ENCODE measurements at places on chromosomes 5 and 9. TPM values are rescaled to one million over a fixed set of nuclear protein-coding genes. Genes with fewer than 3 reads are reported as not detected.

- DNase-seq: no peak
Measured at GRCh38 chr9:23638837-23639426, 187.1 kb downstream of the ELAVL2 start.

DNA sequence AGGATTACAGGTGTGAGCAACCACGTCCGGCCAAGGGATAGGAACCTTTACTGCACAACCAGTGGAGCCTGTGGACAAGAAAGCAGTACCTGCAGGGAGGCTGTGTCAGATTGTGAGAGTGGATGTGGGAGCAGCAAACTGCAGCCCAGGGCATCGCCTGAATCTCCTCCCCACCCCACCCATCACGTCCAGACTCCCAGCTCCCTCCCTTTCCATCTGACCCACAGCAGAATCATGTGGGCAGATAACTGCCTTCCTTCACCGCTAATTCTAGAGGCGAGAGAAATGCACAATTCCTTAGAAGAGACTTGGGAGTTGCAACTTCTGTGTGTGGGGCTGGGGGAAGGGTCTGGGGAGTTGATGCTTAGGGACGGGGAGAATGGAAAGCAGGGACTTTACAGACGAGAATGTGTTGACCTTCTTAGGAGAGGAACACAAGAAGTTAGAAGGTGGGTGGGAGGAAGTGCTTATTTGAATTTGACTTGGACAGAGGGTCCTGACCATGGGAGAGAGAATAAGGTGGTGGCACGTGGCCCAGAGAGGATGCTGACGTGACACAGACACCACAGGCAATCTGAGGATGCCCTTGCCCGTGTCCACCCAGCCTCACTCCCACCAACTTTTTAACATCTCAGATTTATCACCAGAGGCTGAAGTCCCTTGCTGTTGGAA is 4.5 kb upstream of the LCP2 start:
- no peak for DNase-seq

DNA sequence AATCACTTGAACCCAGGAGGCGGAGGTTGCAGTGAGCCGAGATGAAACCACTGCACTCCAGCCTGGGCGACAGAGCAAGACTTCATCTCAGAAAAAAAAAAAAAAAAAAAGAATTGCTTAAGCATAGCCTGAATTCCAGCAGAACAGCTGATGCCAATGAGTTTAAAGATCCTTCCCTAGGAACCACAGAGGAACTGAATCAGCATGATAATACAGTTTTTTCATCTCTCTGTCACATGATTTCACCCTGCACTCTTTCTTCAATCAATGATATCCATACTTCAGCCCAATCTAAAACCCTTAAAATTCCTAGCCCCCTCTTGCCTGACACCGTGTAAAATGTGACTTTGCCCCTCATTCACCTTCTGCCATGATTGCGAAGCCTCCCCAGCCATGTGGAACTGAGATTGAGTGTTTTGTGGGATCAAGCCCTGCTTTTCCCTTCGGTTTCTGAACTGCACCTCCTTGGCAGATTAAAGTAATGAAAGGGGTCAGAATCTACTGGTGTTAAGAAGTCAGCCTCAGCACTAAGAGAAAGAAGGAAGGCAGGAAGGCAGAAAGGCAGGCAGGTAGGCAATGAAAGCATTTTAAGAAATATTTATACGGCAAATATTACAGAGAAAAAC is 20.9 kb upstream of the DMXL1 start:
- DNase-seq: no peak

The FRMD3 gene
- 98.9 TPM for total RNA-seq

The ADGRV1 gene
- total RNA-seq: not detected

The PROB1 gene
- 49.3 TPM for total RNA-seq

DNA sequence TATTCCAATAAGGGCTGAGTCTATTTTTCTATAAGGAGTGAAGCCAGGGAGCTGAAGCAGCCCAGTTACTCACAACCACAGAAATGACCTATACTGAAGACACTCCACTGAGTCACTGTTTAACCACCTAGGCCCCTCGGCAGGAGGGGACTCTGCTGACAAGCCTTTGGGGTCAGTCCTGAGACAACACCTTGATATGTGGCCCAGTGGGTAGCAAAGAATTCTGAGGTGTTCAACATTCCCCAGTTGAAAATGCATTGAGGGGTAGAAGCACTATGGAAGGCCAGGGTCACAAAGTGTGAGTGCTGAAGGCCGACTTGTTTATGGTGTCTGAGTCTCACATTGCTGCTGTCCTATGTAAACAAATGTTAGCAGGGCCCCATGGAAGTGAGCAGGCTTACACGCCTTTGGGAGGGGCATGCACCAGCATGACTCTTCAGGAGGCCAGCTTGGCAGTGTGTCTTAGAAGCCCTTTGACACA is 112.6 kb upstream of the NFIL3 start:
- no peak for DNase-seq

DNA sequence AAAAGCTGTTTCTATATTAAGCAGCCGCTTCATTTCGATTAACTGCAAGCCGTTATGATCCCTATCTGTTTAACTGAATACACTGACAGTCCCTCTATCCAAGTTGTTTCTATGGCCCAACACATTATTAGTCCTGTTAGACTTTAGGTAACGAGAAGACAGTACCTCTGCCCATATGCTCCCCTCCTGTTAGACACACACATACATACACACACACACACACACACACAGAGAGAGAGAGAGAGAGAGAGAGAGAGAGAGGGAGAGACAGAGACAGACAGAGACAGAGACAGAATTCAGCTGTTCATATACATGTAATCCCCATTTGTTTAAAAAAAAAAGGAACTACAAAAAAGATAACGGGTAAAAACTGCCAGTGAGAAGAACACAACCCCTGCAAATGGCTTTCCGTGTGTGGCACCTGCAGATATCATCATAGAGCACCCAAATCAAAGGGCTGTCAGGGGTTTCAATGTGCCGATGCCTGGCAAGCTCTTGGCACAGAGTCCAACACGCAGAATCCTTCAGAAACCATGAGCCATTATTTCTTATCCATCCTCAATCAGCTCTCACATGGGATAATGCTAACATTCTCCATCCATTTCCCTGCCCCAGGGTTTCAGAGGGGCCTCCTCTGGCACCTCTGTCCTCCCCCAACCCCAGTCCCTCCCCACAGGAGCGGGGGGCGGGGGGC is 144.0 kb downstream of the MYO10 start:
- DNase-seq: no peak

- no peak for DNase-seq
Measured at GRCh38 chr5:86374611-86375010, 243.1 kb upstream of the COX7C start.

DNA sequence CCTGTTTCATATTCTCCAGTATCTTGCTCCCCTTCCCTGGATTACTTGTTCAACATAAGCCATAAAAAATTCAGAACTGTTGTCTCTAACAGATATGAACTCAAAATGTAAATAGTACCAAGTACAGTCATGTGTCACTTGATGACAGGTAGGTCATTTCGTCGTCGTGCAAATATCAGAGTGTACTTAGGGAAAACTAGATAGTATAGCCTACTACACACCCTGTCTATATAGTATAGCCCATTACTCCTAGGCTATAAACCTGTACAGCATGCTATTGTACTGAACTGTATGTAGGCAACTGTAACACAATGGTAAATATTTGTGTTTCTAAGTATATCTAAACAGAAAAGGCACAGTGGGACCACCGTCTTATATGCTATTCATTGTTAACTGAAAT is 39.1 kb downstream of the SMIM15 start:
- no peak for DNase-seq

The SPTAN1 gene
- 247 TPM for total RNA-seq

DNA sequence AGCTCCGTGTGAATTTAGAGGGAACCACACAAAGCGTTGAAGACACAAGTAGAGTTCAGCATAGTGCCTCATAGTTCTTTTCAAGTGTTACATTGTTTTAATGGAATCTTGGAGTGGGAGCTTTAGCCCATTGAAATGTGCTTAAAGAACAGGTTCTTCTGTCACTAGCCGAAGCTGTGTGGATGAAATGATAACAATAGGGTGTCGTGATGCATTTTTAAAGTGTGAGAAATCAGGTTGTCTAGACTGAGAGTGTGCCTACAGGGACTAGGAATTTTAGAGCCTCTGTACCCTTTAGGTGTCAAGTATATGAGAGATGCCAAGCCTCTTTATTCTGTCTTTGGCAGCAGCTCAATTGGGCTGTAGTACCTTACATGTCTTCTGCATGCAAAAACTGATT is 83.0 kb downstream of the NDUFS4 start:
- DNase-seq: no peak

- no peak for DNase-seq
Measured at GRCh38 chr5:142326480-142326938, 1.7 kb upstream of the SPRY4 start.

- no peak for DNase-seq
Measured at GRCh38 chr9:122356627-122357026, 14.2 kb upstream of the PTGS1 start.

DNA sequence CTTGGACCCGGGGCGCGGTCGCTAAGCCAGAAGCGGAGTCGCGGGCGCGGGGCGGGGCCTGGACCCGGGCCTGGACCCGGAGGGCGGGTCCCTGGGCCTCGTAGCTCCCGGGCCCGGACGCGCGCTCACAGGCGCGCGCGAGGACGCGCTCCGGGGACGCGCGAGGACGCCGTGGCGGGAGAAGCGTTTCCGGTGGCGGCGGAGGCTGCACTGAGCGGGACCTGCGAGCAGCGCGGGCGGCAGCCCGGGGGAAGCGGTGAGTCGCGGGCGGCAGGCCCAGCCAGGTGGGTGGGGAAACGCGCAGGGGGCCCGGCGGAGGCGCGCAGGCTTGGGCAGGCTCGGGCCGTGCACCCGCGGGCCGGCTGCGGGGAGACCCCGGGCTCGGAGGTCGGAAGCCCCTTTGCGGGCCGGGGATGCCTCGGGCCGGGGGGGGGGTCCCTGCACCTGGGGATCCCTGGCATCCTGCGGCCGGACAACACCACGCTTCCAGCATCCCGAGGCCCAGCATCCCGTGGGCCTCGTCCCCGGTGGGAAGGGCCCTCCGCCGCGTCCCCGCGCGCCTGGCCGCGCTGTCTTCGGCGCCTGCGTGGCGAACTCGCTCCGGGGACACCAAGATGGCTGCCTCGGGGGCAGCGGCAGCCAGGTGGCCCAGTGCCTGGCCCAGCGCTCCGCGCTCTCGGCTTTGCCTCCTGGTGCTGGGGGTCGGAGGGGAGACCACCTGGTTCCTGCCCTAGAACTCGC is at the start of gene SFXN1:
Gene SFXN1, plus strand, starts transcription at position 177 of the 741 bp plus-strand sequence. CDS start 13,544 bp downstream, outside the sequence.
- DNase-seq: peak; percentile 91

- DNase-seq: no peak
Measured at GRCh38 chr9:33024126-33024965, 727 bp upstream of the DNAJA1 start.

DNA sequence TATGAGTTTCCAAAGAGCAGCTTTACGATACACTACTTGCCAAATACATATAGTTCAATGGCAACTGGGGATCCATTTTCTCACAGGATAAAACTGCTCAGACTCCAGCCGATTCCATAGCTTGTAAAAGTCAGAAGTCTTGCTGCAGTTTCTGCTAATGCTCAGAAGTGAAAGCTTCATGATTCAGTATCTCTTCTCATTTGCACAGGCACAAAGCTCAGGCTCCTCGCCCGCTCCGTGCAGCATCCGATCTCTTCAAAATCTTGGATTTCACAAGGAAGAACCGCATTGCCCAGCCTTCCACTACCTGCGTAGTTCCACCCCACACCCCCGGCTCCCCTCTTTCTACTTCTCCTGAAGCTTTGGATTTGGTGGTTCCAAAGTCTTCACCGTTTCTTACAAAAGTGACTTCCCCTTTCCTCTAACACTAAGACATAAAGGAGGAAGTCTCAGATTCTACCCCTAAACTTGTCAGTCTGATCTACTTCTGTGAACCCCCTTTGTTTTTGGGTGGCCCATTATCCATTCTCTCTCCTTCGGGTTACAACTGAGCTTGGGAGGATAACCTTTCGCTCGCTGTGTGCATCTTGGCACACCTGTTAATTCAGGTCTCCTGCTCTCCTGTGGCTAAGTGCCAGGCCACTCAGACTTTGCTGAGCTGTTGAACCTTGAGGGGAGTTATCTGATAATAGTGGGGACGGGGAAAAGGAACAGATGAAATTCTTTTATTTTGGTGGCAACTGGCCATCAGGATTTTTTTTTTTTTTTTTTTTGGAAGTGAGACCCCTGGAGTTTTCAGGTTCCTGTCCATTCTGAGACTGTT is 194.1 kb downstream of the GNA14 start:
- DNase-seq: no peak

- no peak for DNase-seq
Measured at GRCh38 chr5:143361438-143361837, 42.0 kb downstream of the NR3C1 start.

The HSPA9 gene
- 308 TPM for total RNA-seq

GRCh38 chr9:107243742-107244141 is 39.3 kb upstream of the RAD23B start:
- no peak for DNase-seq

The ACSL6 gene
- 3.4 TPM for total RNA-seq

- DNase-seq: no peak
Measured at GRCh38 chr9:69905851-69906250, 85.2 kb downstream of the CFAP95 start.

The ZDHHC11B gene
- 14.7 TPM for total RNA-seq

DNA sequence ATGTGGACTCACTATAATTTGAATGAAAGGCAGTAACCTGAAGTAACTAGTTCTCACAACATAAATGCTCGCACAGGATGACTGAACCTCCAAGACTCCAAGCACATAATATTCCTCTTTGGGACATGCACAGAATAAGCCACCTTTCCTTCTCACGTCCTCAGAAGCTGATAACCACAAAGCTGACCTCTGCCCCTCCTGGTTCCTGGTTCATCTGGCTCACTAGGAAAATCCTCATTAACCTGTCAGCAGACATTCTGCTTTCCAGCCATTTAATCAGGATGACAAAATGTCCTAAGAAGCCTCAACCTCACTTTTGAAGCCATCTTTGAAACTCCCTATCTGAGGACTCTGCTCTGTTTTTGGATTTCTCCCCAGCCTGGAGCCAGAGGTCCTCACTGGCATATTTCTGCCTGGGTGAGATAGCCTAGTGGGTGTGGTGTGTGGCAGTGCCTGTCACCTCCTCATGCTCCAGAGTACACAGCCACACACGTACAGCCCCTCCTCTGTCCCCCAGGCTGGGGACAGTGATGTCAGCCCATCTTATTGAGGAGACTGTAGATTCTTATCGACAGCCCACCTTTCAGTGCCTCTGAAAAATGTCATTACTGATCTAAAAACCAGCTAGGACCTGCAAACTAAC is 10.3 kb downstream of the ANKH start:
- DNase-seq: no peak

The PPP2R2B gene
- total RNA-seq: 0.43 TPM

DNA sequence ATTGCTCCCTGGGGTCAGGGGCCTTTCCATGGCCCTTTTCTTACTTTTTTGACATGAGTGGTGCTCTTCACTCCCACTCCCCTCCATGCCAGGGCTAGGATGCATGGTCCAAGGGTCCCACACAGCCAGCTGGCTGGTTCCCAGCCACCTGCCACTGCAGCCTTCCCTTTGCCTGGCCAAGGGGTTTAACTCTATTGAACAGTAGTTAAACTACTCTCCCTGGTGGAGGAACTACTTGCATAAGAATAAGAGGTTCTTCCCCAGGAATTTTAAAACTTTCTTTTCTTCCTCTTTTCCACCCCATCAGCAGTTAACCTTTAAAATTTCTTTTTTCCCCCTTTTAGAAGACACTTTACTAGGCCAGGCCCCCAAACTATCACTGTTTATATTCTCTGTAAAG is 1532.8 kb upstream of the ACO1 start:
- no peak for DNase-seq

GRCh38 chr5:61286446-61287132 is 45.5 kb upstream of the ZSWIM6 start:
- no peak for DNase-seq

GRCh38 chr5:140362875-140363630 is 3.1 kb downstream of the SLC4A9 start:
- DNase-seq: peak; percentile 92

The PCDHGA12 gene
- total RNA-seq: 6.5 TPM

The LVRN gene
- 1.3 TPM for total RNA-seq

GRCh38 chr9:134751622-134752021 is 110.0 kb downstream of the COL5A1 start:
- DNase-seq: no peak

Measured in Right ventricle myocardium inferior (tissue), 1 donor.